ENCODE measurements at places on chromosomes 3 and 15. TPM values are rescaled to one million over a fixed set of nuclear protein-coding genes. Genes with fewer than 3 reads are reported as not detected.

EFCC1 gene
- 2.1 TPM for total RNA-seq

CNOT10 gene
- total RNA-seq: 56.7 TPM

THRB gene
- 36.8 TPM for total RNA-seq

MLF1 gene
- total RNA-seq: 11.1 TPM

REC114 gene
- not detected for total RNA-seq

INSYN1 gene
- 8.1 TPM for total RNA-seq

FES gene
- total RNA-seq: 36.2 TPM

POLQ gene
- 0.83 TPM for total RNA-seq

RAB6B gene
- 8.2 TPM for total RNA-seq

FAM98B gene
- 19.4 TPM for total RNA-seq

TM4SF4 gene
- not detected for total RNA-seq

CPEB1 gene
- 3.7 TPM for total RNA-seq

CPLX3 gene
- total RNA-seq: not detected

C3orf70 gene
- total RNA-seq: 19.0 TPM

IFT122 gene
- total RNA-seq: 37.6 TPM

IQCF5 gene
- total RNA-seq: not detected

ZNF662 gene
- total RNA-seq: 45.1 TPM

CADPS gene
- 1.1 TPM for total RNA-seq

FGF7 gene
- total RNA-seq: 48.3 TPM

RAD51 gene
- 0.68 TPM for total RNA-seq

DOCK3 gene
- total RNA-seq: 6.0 TPM

RTP3 gene
- not detected for total RNA-seq

ABCF3 gene
- total RNA-seq: 77.6 TPM

HYAL1 gene
- total RNA-seq: 9.8 TPM

NECTIN3 gene
- total RNA-seq: 19.1 TPM

WNT7A gene
- total RNA-seq: 1.4 TPM

GOLGA8G gene
- total RNA-seq: not detected

RLBP1 gene
- not detected for total RNA-seq

GOLGA6A gene
- not detected for total RNA-seq

TMIE gene
- 1.0 TPM for total RNA-seq

CCDC54 gene
- total RNA-seq: not detected

MFGE8 gene
- total RNA-seq: 165 TPM

SLC24A5 gene
- not detected for total RNA-seq

SLC25A20 gene
- total RNA-seq: 10.9 TPM

ITIH1 gene
- not detected for total RNA-seq

DLEC1 gene
- total RNA-seq: 5.6 TPM

GOLGA8K gene
- 1.9 TPM for total RNA-seq

DNAJC13 gene
- 68.3 TPM for total RNA-seq

PLIN1 gene
- total RNA-seq: 4.6 TPM

SAMD7 gene
- not detected for total RNA-seq

GNAT1 gene
- not detected for total RNA-seq

Data from ureter (tissue), 1 donor.